Heart right ventricle (tissue), 16 donors: ENCODE measurements at places on chromosomes 6 and 20.
A peak's percentile ranks its signal among the peaks of the same experiment; 100 is the strongest.

DNA sequence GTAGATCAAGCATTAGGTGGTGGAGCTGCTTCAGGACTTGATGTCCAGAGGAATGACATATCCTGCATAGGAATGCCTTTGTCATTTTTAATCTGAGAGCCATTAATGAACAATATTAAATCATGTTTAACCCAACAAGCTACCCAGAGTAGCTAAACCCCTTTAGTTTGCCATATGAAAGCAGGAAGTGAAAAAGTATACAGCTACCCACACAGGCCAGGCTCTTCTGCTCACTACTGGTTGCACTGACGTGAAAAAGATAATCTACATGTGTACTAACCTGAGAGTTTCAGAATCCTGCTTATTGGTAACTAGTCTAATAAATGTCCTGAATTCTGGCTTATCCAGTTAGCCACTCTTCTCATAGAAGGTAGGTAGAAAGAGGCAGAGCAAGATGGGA is 19.9 kb downstream of the GLYATL3 start:
- DNase-seq = no peak

DNA sequence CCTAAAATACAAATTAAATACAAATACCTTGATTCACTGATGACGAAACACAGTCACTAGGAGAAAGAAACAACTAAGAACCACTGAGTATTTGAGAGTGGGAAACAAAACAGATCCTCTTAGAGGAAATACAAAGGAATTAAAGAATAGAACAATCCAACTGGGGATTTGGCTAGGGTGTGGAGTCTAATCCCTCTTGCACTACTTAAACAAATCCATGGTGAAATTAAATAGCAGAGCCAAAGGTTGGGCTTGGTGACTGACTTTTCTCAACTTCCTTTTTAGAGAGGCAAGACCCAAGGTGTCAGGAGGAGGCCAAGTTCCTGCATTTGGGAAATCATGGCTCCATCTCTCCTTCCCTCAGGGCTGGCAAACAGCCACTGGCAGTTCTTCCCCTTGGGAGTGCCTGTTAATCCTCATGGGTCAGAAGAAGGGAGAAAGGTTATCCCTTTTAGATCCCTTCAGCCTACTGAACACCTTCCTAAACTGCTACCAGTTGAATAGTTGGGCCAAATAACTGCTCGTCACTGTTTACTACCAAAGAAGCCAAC is 101.2 kb upstream of the TRAF3IP2 start:
- DNase-seq = no peak

DNA sequence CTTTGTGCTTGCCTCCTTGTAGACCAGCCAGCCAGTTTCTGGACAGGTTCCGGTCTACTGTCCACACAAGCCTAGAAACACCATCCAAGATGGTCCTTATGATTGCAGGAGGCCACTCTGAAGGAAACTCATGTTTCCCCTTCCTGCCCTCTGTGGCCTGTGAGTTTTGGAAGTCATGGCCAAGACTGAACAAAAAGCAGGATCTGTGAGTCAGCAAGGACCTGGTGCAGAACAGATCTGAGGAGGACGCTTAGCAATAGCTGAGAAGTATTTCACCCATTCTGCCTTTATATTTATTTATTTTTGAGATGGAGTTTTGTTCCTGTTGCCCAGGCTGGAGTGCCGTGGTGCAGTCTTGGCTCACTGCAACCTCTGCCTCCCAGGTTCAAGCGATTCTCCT is 134.6 kb upstream of the EEF1E1 start:
- DNase-seq = no peak

DNA sequence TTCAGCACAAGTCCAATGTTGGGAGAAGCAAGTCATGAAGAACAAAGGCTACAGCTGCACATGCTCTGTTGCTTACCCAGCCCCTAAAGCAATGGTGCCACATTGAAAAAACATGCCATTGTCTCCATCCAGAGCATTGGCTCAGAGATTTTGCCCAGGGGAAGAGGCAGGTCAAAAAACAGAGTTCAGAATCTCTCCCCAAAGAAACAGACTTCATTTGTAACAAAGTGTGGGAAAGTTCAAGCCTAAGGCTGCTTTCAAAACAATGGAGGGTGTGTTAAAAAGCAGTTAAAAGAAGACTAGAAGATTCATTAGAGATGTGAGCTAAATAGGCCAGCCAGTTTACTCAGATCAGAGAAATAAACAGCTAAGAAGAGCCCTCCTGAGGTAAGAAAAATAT is 63.6 kb downstream of the DZANK1 start:
- DNase-seq = no peak

DNA sequence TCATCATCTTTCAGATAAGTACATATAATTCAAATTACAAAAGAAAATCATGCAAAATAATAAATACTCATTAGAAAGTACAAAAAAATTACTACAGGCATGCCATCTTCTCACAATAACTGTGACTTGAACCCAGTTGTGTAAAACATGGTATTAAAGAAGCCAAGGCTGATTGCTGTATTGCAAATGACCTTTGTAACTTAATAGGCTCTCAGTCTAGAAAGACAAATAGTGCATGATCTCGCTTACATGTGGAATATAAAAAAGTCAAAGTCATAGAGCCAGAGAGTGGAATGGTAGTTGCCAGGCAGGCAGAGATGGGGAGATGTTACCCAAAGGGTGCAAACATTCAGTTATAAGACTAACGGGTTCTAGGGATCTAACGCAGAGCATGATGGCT is 626.1 kb downstream of the COL12A1 start:
- no peak for DNase-seq

- DNase-seq = peak; percentile 34
Measured at GRCh38 chr20:38973645-38974044, 11.5 kb downstream of the DHX35 start.

GRCh38 chr6:141682391-141682790 is 450.3 kb upstream of the GJE1 start:
- no peak for DNase-seq

DNA sequence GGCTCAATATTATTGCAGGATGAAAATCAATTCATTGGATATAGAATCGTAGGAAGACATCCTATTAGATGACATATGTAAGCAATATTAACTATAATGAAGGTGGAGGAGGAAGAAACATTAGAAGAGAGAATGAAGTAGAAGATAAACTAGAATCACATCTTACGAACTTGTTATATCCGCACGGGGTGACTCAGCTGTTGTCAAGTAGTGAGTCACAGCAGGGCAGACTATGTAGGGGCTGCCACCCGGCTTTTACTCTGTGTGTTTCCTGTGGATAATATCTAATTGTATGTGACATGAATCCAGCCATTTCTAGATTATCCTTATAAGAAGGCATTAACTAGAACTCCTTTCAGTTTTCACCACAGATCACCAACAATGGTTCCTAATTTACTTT is 520.2 kb downstream of the DOK5 start:
- DNase-seq = no peak

GRCh38 chr6:160408528-160408927 is 60.4 kb downstream of the SLC22A3 start:
- no peak for DNase-seq

GRCh38 chr6:148888856-148889255 is 142.0 kb downstream of the UST start:
- DNase-seq = no peak

- DNase-seq = no peak
Measured at GRCh38 chr6:7314414-7314813, 1.4 kb upstream of the SSR1 start.
